ENCODE measurements at places on chromosomes 3 and 15. TPM values are rescaled to one million over a fixed set of nuclear protein-coding genes. Genes with fewer than 3 reads are reported as not detected.

DNA sequence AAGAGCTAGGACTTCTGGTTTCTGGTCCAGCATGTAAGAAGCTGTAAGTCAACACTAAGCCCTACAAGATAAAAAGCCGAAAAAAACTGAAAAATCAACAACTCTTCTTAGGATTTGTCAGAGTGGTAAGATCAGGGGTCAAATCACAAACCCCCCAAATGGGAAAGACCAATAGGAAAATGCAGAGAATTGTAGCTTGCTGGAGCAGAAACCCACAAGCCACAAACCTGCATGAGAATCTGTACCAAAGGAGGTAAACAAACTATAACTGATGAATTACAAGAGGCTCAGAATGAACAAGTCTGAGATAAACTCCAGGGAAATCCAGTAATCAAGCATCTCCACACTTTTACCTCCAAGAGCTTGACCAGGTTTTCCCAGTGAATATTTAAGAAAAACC, 36.0 kb downstream of the RFX7 start:
- no peak for DNase-seq

GRCh38 chr3:152258448-152259393, 10.0 kb upstream of the MBNL1 start:
- no peak for DNase-seq

DNA sequence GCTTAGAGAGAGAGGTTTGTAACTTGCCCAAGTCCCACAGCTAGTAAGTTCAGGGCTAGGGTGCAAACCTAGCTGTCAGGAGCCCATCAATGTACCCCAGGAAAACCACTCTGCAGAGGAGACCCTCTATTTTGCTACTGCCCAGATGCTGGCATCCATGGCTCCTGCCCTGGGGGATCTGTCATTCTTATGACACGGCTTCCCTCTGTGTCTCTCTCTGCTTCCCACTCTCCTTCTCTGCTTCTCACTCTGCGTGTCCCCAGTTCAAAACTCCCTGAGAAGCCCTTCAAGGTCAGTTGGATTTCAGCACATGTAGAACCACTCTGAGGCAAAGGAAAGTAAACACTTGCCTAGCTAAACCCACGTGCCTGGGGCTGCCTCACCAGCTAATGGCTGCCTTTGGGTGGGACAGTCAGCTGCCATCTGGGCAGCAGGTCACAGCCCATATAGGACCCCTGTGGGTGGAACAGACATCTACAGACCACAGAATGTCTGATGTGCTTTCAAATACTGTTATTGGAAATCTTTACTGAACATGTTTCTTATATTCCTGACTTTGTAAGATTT, 29.4 kb upstream of the SLCO2A1 start:
- no peak for DNase-seq

GRCh38 chr3:37892927-37893600, 31.4 kb downstream of the CTDSPL start:
- DNase-seq = no peak

GRCh38 chr3:131194816-131195215, 168.1 kb downstream of the NEK11 start:
- DNase-seq = no peak

DNA sequence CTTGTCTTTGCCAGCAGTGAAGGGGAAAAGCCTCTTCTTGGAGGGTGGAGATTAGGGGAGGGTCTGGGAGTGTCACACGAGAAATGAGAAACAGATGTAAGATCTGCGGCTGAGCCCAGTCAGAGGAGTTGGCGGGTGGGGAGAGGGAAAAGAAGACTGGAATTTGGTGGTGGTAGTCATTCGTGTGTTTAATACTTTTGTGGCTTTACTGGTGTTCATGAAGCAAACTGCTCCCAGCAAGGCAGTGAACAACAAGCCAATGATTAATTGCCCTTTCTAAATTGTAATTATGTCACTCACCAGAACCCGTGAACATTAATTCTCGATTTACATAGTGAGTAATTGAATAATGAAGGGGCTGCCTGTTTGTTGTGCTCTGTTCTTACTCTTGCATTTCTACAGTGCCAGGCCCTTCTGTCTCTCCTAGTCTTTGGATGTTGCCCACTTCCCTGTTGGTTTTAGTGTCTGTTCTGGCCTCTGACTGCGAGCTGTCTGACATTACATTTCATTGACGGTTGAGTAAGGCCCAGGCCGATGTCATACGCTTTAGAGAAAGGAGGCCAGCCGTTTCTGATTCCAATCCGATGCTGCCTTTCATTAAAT, 78.0 kb downstream of the CHCHD6 start:
- DNase-seq = no peak

DNA sequence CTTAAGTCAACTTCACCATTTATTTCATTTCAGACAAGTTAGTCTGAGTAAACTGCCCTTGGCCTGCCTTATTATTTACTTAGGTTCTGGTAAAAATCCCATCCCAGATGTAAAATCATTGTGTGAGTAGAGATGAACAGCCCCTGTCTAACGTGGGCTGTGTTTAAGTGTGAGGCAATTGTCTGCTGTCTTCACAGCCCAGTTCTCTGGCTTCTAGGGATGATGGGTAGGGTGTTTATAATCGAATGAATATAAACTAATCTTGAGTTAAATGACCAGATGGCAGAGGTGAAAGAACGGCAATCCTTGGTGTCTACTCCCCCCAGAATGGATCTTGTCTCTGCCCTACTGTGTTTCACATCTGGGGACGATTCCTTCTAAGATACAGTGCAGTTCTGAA, 20.8 kb downstream of the PPARG start:
- no peak for DNase-seq

DNA sequence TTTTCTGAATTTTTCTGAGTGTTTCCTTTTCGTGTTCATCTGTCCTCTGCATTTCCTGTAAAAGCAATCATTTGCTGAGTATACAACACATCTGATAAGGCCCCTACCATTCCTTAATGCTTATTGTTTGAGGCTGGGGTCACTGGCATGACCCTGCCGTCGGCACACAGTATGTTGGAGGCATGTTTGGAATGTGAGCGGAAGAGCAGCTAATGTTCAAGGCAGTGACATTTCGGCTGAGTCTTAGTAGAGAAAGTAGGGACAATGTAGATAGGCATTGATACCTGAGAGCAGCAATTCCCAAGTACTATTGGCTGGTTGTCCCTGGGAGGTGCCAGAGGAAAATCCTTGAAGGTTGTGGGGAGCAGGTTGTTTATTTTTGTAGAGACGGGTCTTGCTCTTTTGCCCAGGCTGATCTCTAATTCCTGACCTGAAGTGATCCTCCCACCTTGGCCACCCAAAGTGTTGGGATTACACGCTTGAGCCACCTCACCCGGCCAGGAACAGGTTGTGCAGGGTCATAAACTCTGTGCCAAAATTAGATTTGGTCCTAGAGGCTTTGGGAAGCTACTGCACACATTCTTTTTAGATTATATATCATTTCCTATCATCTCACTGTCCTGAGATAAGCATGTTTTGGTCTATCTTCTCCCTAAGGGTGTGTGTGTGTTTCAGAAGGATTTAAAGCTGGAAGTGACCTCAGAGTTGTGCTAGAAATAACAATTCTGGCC, 13.5 kb downstream of the PTPN23 start:
- no peak for DNase-seq

DNA sequence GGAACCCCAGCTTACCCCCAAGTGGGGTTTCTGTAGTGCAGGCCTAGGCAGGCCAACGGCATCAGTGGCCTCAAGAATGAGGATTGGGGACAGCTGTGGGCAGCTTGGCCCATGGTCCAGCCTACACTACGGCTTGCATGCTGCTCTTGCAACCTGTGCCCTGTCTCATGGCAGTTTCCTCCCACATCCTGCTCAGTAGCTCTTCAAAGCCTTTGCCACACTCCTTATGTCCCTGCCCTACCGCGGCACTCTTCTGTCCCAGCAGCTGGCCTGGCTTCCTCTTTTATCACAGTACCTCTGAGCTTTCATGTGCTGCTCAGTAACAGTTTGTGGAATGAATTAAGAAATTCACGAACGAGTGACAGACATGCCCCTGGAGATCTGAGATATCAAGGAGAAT, 431.0 kb downstream of the EPHB1 start:
- DNase-seq = no peak

GRCh38 chr15:71397377-71397776, 282.1 kb downstream of the THSD4 start:
- DNase-seq = no peak

DNA sequence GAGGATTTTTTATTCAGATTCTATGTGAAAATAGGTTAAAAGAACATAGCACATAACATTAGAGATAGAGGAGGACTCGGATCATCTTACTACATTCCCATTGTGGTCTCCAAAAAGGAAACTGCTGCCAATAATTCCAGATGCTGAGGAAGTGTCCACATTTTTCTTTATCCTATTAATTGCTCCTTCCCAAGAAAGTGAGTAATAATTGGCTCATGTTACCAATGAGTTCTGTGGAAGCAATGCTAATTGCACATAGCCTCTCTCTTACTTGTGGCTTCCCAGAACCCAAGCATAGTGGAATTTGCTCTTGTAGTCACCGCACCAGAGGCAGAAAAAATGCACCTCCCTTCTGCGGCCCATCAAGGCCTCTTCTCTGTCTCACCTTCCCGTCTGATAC, 208.4 kb downstream of the PLOD2 start:
- DNase-seq = no peak

- DNase-seq = no peak
These were observed 102.5 kb upstream of the MME start for GRCh38 chr3:154977666-154978065.

DNA sequence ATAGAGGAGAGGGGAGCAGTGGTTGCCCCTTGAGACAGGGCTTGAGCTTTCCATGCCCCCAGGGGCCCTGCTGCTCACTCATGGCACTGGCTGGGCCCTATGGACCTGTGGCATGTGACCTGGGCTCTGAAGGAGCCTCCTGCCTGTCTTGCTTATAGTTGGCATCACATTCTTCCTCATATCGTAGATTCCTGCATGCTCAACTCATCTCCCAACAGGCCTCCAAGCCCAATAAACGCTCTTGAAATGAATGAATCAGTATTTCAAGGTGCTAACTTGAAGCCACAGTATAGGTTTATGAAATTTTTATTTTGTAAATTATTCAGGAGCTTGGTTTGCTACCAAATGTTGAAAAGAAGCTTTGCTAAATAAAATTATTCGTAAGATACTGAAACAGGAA, 93.3 kb upstream of the SLC7A14 start:
- no peak for DNase-seq

DNA sequence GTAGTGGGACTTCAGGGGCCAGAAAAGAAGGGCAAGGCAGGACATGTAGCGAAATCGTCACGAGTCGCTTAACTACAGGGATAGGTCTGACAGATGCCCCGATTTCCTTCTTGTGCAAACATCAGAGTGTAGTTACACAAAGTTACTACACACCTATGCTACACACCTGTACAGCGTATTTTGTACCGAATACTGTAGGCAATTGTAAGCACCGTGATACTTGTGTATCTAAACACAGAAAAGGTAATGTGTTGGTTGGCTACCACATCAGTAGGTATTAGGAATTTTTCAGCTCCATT, 515 bp upstream of the MTHFS start:
- DNase-seq = no peak

DNA sequence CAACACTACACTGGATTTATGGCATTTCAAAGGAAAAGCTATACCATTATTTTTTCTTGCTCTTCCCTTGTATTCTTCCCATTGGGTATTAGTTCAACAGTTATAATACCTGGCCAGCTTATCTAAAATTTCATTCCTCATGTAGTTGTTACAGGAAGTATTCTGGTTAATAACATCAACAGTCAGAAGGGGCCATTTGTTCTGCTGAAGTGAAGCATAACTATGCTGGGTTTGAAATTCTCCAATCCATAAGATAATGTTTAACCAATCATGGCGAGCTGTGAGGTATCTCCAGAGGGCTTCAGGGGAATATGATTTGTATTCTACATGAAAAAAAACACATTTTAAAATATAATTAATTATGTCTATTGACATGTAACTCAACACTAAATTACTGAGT, 43.4 kb downstream of the SPG11 start:
- no peak for DNase-seq

DNA sequence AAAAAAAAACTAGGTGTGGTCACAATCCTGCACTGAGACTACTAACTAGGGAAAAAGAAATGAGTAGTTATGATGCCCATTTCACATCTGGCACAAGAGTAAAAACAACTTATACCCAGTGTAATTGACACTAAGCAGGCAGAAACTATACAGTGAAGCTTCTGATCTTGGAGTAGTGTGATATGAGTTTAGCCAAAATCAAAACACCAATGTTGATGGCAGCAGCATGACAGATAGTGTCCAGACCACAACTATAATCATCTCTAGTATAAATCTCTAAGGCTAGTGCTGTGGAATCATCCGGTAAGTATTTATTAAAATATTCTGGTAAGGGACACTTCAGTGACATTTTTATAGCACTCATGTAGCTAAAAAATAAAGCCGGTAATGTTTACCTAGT, 108.5 kb upstream of the EPHA6 start:
- DNase-seq = no peak

DNA sequence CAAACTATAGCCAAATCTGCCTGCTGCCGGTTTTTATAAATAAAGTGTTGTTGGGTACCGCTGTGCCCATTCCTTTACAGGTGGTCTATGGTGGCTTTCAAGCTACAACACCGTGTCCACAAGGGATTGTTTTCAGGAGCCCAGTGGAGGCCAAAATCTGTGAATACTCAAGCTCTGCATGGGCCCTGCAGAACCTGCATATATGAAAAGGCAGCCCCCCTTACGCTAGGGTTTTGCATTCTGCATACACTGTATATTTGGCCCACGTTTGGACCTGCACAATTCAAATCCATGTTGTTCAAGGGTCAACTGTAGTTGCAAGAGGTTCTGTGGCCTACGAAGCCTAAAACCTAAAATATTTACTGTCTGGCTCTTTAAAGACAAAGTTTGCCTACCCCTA, 122.2 kb upstream of the TLE3 start:
- no peak for DNase-seq

DNA sequence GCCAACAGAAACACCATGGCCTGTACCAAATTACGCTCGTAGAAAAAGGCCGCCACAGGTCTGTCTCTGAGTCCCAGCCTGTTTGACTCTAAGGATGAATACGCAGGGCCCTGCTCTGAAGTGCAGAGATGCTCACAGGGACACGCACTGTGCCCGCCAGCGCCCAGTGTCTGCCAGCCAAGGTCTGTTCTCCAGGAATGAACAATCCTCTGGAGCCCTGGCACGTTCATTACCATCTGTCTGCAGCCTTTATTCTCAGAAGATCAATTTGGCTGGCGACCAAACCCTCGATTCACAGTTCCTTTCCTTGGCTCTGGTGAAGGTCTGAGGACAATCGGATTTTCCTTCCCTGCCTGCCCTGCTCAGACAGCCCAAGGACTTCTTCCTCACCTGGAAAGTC, 66.3 kb downstream of the NIPA2 start:
- DNase-seq = no peak

Gene KCNMB3
- total RNA-seq = 2.5 TPM

Gene HRG
- not detected for total RNA-seq

Gene VPS18
- 33.5 TPM for total RNA-seq

Gene PLCH1
- total RNA-seq = 1.1 TPM

Gene EPB42
- total RNA-seq = not detected

Gene DLL4
- total RNA-seq = 12.5 TPM

Gene IL20RB
- total RNA-seq = 1.8 TPM
